ENCODE measurements at places on chromosomes 6 and 20.

DNA sequence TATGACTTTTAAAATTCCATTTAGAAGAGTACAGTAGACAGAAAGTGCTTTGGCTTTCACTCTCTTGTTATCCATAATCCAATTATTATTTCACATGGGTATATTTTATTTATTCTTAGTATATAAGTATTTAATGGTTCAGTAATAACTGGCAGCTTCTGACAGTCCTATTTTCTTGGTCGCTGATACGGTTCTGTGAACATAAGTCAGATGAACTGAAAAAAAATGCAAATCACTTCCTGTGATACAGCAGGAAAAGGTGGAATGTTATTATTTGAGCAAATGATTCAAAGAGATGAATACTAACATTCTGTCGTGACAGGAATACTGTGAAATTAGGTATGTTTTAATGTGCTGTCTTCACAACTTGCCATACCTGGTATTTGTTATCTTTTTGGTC is 132.3 kb downstream of the ARHGAP18 start:
- no peak overlapping the region for H3K27ac ChIP-seq
- H3K27me3 ChIP-seq = no peaks in the 10 kb centered on the region
- peaks cover 9% of the 10 kb centered on the region for H3K4me1 ChIP-seq
- no peak overlapping the region for H3K4me3 ChIP-seq
- H3K36me3 ChIP-seq = peaks cover 10% of the 10 kb centered on the region

DNA sequence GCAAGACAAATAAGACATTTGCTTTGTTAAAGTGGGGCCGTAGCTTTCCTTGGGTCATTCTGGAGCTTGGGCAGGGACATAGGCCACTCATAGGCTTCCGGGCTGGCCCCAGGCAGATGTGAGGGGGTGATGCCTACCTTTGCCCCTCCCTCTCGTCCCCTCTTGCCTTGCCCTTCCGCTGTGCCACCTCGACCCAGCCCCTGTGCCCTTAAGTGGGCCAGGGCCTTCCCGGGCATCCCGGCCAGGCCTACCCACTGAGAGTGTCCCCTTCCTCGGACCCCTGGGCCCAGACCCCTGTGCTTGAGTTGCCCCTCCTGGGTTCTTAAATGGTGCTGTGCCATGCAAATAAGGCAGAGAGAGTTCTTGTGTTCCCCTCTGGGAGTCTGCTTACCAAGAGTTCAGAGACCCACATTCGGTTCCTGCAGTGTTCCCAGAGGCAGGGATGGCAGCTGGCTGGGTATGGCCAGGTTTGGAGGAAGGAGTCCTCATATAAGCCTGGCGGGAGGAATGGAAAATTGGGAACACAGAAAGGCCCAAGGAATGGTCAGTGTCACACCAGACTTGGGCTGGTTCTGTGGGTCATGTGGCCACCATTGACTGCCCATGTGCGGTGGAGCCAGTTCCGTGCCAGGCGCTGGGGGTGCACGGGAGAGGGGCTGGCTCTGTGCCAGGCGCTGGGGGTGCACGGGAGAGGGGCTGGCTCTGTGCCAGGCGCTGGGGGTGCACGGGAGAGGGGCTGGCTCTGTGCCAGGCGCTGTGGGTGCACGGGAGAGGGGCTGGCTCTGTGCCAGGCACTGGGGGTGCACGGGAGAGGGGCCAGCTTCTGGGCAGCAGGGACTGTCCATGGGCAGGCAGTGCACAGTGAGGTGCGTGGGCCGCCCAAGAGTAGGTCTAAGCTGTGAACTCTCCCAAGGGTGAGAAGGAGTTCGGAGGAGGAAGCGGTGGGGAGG is 173.5 kb upstream of the SNX9 start:
- H3K4me1 ChIP-seq = peaks cover 16% of the 10 kb centered on the region
- peak overlapping the region; percentile 40 for H3K27ac ChIP-seq
- no peak overlapping the region for H3K4me3 ChIP-seq
- H3K27me3 ChIP-seq = peaks cover 2% of the 10 kb centered on the region

- DNase-seq = no peak
- H3K4me3 ChIP-seq = no peak overlapping the region
- H3K36me3 ChIP-seq = no peaks in the 10 kb centered on the region
- no peaks in the 10 kb centered on the region for H3K27me3 ChIP-seq
- H3K4me1 ChIP-seq = peaks cover 11% of the 10 kb centered on the region
- H3K27ac ChIP-seq = no peak overlapping the region
Observed at GRCh38 chr6:92043777-92044176, 1375.6 kb downstream of the EPHA7 start.

DNA sequence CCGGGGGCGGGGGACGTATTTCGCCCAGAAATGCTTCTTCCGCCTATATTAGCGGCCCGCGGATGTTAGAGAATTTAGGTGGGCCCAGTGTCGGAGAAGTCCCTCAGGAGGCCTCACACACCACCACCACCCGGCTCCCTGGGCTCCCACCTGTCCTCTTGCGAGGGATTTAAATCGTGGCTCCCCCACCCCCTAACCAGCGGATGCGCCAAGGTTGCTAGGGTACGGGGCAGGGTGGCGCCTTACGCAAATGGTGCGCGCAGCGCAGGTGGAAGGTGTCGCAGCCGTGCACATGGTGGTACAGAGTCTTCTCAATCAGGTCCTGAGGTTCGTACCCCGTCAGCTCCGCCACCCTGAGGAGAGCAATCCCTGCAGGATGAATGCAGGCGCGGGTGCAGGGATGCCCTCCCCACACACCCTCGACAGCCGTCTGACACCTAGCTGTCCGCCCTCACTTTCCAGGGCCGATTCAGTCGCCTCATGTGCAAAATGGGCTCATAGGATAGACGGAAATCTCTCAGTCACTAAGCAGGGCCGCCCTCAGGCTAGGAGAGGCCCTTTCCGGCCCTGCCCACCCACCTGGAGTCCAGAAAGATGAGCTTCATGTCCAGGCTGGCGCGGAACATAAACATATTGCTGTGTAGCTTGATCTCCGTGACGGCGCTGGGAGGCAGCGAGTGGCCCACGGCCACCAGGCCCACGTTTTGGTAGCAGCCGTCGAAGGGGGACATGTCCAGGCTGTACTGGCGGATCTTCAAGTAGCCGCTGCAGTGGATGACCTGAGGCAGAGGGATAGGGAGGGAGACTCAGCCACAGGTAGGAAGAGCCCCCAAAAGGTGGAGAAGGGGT is 16.6 kb downstream of the SIM1 start:
- peaks cover 24% of the 10 kb centered on the region for H3K27me3 ChIP-seq
- no peaks in the 10 kb centered on the region for H3K36me3 ChIP-seq

DNA sequence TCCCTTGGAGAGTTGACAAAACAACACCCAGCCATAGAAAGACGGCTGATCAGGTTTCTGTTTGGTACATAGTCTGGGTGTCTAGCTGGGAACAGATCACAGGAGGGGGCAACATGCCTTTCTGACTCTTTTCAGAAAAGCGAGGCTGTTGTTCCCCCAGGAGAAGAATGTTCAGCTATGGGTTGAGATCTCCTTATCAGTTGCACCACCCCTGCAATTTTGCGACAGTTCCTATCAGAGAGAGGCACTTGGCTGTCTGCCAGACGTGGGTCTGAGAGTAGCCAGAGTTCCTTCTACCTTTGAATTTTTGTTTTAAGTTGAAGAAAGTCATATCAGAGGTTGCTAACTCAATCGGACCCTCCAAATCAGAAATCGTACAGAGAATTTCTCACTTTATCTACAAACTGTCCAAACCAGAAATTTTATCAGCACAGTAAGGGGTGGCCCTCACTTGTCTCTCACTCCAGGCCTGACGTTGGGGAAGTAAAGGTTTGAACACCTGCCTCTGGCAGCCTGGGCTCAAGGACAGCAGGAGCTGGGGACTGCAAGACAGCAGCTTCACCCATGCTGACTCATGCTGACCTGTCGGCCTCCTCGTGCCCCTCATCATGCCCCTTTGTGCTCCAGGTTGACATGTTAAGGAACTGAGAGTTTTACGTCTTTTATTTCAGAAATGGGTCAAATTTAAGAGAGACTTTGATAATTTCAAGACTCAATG is 42.3 kb downstream of the TMC2 start:
- peak overlapping the region; percentile 44 for H3K27ac ChIP-seq
- DNase-seq = no peak
- peaks cover 33% of the 10 kb centered on the region for H3K27me3 ChIP-seq
- no peak overlapping the region for H3K4me3 ChIP-seq
- peaks cover 30% of the 10 kb centered on the region for H3K4me1 ChIP-seq

- H3K27me3 ChIP-seq = no peaks in the 10 kb centered on the region
- H3K4me3 ChIP-seq = no peak overlapping the region
- H3K4me1 ChIP-seq = peaks cover 12% of the 10 kb centered on the region
- H3K27ac ChIP-seq = no peak overlapping the region
Observed at GRCh38 chr6:139496654-139497344, 122.4 kb upstream of the CITED2 start.

GRCh38 chr6:113277111-113277510 is 580.0 kb upstream of the MARCKS start:
- no peak overlapping the region for H3K27ac ChIP-seq
- peaks cover 9% of the 10 kb centered on the region for H3K4me1 ChIP-seq
- H3K36me3 ChIP-seq = no peaks in the 10 kb centered on the region
- DNase-seq = no peak
- H3K27me3 ChIP-seq = no peaks in the 10 kb centered on the region

DNA sequence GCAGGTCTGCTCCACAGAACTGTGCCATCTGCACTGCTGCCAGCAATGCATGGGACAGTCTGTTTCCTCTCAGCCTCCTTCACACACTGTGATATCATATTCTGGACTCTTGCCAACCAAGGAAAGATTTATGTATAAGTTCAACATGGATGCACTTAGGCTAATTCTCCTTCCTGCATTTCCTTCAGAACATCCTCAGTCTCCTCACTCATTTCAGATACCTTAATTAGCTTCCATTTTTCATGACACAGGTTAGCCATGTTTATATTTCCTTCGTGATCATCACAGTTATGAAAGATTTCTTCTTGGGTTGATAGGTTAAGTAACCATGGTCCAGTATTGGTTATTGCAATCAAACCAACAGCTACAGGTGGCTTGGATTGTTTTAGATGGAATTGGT is 46.4 kb upstream of the DDR1 start:
- H3K36me3 ChIP-seq = no peaks in the 10 kb centered on the region
- H3K27ac ChIP-seq = peak overlapping the region; percentile 64
- H3K4me3 ChIP-seq = no peak overlapping the region
- H3K27me3 ChIP-seq = no peaks in the 10 kb centered on the region

DNA sequence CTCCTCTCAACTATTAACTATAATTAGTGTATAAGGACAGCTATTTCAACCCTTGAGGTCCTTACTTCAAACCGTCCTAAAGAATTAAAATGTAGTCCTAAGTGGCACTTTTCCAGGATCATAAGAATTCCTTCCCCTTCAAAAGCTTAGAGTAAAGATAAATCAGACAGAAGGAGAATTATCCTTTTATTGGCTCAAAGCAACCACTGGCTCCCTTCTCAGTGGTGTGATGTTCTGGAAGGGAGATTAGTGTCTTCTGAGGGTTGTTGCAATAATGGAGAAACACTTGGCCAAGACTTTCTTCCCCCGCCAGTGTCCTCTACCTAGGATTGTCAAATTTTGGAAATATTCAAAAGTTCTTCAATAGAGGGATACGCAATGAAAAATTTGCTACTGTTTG is 89.1 kb upstream of the PLEKHG1 start:
- H3K36me3 ChIP-seq = peaks cover 4% of the 10 kb centered on the region
- DNase-seq = no peak
- H3K27me3 ChIP-seq = no peaks in the 10 kb centered on the region
- peak overlapping the region; percentile 84 for H3K27ac ChIP-seq
- H3K4me1 ChIP-seq = peaks cover 45% of the 10 kb centered on the region
- H3K4me3 ChIP-seq = no peak overlapping the region

- peaks cover 10% of the 10 kb centered on the region for H3K27me3 ChIP-seq
- DNase-seq = no peak
- no peak overlapping the region for H3K27ac ChIP-seq
- H3K4me1 ChIP-seq = peaks cover 5% of the 10 kb centered on the region
- H3K4me3 ChIP-seq = no peak overlapping the region
Observed at GRCh38 chr6:70353448-70353847, 50.6 kb upstream of the COL9A1 start.

All from mesothelial cell of epicardium (in vitro differentiated cells).